ENCODE measurements at places on chromosomes 2 and 18.

DNA sequence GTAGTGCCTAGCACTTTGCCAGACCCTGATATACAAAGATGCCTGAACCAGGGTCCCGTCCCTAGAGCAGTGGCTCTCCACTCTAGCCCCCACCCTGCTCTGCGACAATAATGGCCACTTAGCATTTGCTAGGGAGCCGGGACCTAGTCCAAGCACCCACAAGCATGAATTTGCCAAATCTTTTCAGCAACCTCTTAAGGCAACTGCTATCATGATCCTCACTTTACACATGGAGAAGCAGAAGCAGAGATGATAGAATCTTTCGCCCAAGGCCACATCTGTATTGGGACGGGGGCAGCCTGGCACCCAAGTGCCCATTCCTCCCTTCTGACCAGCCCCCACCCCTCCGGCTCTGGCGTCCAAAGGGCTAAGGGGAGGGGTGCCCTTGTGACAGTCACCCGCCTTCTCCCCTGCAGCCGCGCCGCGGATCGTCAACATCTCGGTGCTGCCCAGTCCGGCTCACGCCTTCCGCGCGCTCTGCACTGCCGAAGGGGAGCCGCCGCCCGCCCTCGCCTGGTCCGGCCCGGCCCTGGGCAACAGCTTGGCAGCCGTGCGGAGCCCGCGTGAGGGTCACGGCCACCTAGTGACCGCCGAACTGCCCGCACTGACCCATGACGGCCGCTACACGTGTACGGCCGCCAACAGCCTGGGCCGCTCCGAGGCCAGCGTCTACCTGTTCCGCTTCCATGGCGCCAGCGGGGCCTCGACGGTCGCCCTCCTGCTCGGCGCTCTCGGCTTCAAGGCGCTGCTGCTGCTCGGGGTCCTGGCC, 13.0 kb downstream of the SIGLEC15 start:
- DNase-seq: no peak

GRCh38 chr2:25127646-25128045, 40.7 kb downstream of the POMC start:
- peak; percentile 20 for DNase-seq

DNA sequence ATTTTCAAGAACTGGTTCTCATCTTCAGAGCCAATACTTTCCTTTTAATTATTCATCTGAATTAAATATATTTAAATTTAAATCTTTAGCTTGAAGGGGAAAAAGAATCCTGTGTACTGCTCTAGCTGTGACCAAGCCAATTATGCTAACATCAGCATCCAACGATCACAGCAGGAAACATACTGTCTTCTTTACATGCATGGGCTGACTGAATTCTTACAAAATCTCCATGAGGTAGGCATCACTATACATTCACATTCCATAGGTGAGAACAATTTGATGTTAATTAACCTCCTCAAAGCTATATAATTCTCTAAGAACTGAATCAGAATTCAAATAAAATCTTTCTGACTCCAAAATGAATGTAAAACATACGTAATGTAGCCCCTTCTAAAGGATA, 118.8 kb upstream of the MAP2 start:
- no peak for DNase-seq

GRCh38 chr2:152550386-152550785, 166.9 kb downstream of the PRPF40A start:
- DNase-seq: no peak

GRCh38 chr2:15756882-15757819, 165.5 kb downstream of the DDX1 start:
- no peak for DNase-seq

DNA sequence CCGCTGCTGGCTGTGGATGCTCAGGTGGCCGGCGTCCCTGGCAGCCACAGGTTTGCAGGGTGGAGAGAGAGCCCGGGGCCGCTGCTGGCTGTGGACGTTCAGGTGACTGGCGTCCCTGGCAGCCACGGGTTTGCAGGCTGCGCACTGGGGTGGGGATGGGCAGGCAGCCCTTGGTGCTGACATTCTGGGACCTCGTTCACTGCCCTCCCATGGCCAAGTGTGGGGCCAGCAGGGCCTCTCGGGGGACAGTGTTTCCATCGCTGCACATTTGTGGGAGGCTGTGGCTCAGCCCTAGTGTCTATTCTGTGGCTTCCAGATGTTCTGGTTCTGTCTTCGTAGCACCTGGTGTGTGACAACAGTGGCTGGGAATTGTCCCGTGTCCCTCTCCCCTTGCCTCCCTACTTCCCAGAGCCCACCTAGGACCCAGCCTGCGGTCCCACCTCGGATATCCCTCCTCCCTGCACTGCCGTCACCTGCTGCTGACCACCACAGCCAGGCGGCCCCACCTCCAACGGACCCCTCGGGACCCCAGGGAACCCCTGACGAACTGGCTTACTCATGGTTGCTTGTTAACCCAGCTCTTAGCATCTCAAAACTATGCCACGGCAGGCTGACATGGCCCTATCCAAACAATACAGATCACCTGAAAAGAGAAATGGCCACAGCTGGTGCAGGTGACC, 915 bp downstream of the CROCC2 start:
- no peak for DNase-seq

- DNase-seq: no peak
Measured at GRCh38 chr2:127020536-127020935, 86.4 kb downstream of the BIN1 start.

- no peak for DNase-seq
Measured at GRCh38 chr18:13657974-13658373, 68.4 kb downstream of the FAM210A start.

GRCh38 chr2:166135152-166135848, 7.5 kb upstream of the SCN1A start:
- no peak for DNase-seq

- no peak for DNase-seq
Measured at GRCh38 chr2:43984533-43984932, 11.3 kb downstream of the LRPPRC start.

DNA sequence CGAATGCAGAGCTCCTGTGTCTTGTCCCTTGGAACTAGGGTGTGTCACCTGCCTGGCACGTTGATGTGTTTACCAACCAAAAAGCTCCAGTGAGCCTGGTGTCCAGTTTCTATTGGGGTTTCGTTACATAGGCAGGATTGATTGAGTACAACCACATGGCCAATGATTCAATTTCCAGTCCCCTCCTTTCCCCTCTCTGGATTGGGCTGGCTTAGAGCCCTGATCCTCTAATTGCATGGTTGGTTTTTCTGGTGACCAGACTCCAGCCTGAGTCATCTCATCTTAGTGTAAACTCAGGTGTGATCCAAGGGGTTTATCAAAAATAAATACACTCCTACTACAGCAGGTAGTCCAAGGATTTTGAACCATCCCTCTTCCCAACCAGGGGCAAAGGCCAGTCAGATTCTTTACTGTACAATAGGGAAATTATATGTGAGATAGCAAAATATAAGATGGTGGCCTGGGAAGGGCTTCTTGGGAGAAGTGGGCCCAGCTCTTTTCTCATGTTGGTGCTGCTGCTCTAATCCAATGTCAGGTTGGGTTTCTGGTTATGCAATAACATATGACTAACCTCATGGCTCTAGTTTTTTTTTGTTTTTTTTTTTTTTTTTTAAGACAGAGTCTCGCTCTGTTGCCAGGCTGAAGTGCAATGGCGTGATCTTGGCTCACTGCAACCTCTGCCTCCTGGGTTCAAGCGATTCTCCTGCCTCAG, 64.7 kb upstream of the MGAT5 start:
- peak; percentile 51 for DNase-seq

GRCh38 chr2:9347411-9347881, 75.9 kb downstream of the ITGB1BP1 start:
- DNase-seq: peak; percentile 30

DNA sequence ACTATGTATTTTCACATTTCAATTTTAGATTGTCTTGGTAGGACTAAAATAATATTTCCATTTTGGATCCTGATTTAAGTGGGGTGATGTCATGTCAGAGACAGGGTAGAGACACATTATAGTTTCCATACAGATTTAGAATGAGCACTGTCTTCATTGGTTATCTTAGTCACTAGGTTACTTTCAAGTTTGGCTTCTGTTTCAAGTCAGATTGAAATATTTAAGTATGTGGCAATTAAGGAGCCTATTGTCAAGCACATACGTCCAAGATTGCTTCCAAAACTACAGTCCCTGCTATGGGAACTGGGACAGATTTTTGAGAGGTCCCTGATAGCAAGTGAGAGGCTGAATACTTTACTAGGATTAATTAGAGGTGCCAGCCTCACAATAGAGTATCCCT, 89.2 kb upstream of the FAM117B start:
- no peak for DNase-seq

GRCh38 chr2:56473524-56473923, 289.7 kb downstream of the CCDC85A start:
- DNase-seq: peak; percentile 34

DNA sequence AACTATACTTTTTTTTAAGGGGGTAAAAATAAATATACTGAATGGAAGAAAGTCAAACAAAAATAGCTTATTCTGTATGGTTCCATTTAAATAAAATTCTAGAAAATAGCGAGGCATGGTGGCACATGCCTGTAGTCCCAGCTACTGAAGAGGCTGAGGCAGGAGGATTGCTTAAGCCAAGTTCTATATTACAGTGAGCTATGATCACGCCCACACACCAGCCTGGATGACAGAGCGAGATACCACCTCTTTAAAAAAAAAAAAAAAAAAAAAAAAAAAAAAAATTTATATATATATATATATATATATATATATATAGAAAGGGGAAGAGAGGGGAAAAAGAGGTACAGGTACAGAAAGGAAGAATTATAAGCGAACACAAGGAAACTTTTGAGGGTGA, 77.7 kb downstream of the MEMO1 start:
- no peak for DNase-seq

DNA sequence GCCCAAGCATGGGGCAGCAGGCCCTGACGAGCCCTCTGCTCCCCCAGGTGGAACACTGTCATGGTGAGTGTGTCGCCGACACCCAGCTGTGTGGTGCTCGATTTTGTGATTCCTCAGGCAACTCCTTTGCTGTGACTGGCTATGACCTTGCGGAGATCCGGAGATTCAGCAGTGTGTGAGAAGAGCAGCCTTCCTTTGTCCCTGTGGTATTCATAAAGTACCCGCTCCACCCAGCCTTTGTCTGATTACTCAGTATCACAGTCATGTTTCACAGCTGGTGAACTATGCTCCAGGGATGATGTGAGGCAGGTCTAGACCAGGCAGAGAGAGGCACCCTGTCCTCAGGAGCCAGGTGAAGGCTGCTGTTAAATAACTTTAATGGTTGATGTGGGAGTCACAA, 4.0 kb downstream of the WDR54 start:
- no peak for DNase-seq

GRCh38 chr2:101803945-101804696, 106.6 kb downstream of the MAP4K4 start:
- DNase-seq: no peak

- peak; percentile 89 for DNase-seq
Measured at GRCh38 chr2:36650031-36650829, 46.3 kb upstream of the VIT start.

DNA sequence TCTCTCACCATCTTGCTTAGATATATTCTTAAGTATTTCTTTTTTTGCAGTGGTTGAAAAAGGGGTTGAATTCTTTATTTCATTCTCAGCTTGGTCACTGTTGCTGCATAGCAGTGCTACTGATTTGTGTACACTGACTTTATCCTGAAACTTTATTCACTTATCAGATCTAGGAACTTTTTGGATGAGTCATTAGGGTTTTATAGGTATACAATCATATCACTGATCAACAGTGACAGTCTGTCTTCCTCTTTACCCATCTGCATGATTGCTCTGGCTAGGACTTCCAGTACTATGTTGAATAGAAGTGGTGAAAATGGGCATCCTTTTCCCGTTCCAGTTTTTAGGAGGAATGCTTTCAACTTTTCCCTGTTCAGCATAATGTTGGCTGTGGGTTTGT, 6.5 kb downstream of the STARD6 start:
- DNase-seq: peak; percentile 12

- DNase-seq: no peak
Measured at GRCh38 chr2:70958759-70959158, 19.7 kb upstream of the ANKRD53 start.

DNA sequence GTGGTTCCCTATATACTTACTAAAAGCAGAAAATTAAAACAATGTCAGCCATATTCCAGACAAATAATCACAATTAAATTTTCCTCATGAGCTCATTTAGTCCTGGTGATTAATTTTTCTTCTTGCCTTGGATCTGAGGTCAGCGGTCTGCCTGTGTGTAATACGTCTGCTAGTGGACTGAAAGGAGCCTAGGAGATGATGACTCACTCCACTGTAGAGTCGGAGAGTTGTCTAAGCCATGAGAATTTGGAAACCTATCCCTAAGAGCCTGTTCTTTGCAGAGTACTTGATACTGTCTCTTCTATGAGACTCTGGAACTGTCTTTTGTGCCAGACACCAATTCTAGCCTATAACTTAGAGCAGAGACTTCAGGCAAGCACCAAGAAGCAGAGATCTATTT, 94.2 kb upstream of the RAB27B start:
- DNase-seq: peak; percentile 89

- no peak for DNase-seq
Measured at GRCh38 chr2:230140667-230141066, 71.9 kb upstream of the SLC16A14 start.

GRCh38 chr2:69298261-69298660, 88.8 kb downstream of the GFPT1 start:
- peak; percentile 97 for DNase-seq

- no peak for DNase-seq
Measured at GRCh38 chr2:175964195-175964594, 37.9 kb downstream of the LNPK start.

GRCh38 chr2:10305254-10305635, 2.5 kb downstream of the HPCAL1 start:
- peak; percentile 64 for DNase-seq

DNA sequence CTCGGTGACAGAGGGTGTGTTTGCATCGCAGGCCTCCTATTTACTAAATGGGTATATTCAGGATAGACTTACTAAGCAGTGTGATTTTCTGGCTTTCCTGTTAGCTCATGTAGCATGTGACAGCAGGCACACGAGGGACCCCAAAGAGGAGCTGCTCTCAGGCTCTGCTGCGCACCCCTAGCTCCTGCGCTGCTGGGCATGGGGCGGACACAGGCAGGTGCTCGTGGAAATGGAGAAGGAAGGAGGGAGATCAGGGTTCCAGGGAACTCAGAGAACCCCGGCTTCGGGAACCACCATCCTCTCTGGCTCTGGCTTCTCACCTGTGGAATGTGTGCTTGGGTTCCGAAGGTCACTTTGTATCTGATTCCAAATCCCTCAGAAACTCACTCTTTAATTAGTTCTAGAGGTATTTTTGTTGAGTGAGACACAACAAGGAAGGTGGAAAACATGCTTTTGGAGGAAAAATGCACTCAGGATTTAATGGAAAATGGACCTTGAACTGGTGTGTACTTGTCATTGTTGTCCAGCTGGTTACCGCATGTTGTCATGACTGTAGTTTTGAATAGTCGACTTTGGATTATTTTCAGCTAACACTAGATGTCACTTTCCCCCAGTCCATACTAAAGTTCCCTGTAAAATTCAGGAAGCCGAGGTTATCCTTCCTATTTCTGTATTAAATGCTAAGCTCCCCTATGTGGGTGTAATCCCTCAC, 3.5 kb downstream of the SNTG2 start:
- DNase-seq: peak; percentile 45

Measured in EH (cell line).